ENCODE measurements at places on chromosomes 2 and 18. TPM values are rescaled to one million over a fixed set of nuclear protein-coding genes. Genes with fewer than 3 reads are reported as not detected.

DNA sequence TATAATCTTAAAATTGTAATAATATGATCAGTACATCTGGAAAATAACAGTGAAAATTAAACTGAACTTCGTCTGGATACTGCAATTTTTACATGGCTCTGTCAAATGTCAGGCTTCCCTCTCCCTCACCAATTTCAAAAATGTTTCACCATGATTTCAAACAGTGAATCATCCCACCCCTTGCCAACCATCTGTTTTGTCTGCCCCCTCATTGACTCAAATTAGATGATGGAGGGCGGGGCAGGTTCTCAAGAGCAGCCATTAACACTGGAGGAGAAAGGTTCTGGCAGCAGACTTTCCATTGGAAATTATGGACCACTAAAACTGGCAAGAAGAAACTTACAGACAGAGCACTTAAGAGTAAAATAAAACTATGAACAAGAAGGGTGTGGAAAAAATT, 1195.7 kb upstream of the ZEB2 start:
- DNase-seq: no peak

- no peak for DNase-seq
These were observed 157.2 kb upstream of the COPS8 start for GRCh38 chr2:236928380-236929037.

- DNase-seq: no peak
These were observed 343.1 kb upstream of the LYPD1 start for GRCh38 chr2:133012847-133013734.

DNA sequence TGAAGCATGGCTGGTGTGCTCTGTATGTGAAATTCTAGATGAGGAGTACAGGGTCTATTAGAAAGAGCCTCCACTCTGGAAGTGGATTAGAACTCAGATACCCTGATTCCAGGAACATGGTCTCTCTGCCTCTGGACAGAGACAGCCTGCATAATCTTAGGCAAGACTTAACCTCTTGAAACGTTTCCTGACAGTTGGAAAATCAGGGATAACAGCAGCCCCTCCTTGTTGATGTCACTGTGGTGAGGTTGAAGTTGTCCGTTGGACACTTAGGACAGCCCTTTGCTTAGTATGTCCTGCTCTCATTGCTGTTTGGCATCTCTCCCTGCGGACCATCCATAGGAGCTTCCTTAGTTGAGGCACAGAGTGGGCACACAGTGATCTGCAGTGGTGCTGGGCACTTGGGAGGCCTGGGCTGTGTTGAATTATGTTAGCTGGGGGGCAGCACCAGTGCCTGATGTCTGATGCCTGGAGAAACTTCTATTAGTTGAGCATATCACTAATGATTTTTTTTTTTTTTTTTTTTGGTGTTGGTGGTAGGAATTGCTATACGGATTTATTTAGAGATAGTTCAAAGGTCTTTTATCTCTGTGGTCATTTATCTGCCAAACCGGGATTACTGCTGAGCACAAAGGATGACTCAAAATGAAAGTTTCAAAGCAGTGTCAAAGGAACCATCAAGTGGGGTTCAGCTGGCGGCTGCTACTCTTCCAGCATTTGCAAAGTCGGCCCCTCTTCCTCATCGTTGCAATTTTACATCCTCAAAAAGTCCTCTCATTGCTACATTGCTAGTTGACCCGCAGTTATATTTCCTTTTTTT, 28.8 kb downstream of the SETBP1 start:
- DNase-seq: no peak

GRCh38 chr18:78046631-78047030, 797.0 kb downstream of the GALR1 start:
- DNase-seq: no peak

GRCh38 chr18:24499814-24500213, 39.4 kb downstream of the HRH4 start:
- no peak for DNase-seq

DNA sequence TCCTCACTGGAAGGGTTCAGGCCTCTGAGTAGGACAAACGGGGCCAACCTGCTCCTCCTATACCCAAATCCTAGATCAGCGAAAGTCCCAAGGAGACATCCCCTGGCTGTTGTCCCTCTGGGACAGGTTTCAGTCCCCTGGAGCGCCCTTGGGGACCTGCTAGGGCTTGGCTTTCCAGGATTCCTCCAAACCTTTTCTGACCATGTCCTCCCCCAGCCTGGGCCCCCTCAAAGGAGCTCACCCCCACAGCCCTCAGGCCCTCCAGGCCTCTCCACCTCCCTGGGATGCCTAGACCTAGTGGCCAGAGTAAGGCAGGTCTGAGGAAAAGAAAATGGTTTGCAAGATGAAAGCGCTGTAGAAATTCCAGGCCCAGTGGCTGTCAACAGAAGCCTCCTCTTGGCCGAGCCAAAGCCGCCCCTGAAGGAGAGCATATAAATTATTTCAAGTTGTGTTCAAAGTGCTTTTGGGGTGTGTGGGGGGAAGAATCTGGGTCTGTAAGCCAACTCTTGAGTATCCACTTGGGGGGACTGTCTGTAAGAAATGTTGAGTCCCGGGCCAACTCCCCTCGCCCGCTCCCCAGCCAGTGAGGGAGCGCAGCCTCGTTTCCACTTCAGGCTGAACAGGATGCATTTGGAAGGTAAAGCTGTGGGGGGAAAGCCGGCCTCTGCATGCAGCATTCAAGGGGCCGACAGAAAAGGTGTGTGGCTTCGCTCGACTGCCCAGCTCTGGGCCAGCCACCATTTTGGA, 158.6 kb downstream of the DYSF start:
- no peak for DNase-seq

DNA sequence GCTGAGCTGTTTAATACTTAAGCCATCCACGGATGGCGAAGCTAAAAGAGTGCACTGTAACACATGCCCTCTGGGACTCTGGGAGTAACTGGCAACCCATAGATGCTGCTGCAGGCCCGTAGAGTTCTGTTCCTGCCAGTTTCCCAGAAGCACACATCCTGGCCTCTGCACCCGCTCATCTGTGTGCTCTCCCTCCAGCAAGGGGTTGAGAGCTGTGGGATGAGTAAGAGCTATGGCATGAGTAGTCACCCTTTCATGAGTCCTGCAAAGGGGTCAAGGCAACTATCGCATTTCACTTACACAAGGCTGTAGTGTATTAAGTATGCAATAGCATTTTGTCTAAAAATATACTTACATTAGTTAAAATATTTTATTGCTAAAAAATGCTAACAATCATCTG, 1341.8 kb upstream of the NXPH2 start:
- no peak for DNase-seq

- DNase-seq: no peak
These were observed 113.1 kb downstream of the ICOS start for GRCh38 chr2:204049635-204050034.

DNA sequence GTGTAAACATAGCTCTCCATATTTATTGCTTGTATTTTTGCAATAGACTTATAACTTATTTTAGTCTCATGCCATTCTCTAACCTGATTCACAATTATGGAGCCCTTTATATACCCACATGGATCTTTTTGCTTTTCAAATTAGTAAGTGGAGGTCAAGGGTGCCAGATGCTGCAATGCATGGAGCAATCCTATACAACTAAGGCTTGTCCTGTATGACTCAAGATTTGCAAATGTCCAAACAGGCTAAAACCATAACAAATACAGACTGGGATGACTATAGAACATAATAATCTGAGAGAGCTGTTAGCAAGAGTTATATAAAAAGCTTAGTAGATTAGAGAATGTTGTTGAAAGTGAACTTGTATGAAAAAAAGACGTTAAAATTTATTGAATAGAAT, 690.4 kb upstream of the NRXN1 start:
- DNase-seq: no peak

Gene IL1R2
- 0.37 TPM for total RNA-seq

Gene ZNF804A
- 4.3 TPM for total RNA-seq

Gene NEU4
- total RNA-seq: 0.21 TPM

Gene MYL1
- total RNA-seq: 202 TPM

Gene LOXL3
- total RNA-seq: 14.6 TPM
